ENCODE measurements at places on chromosomes 1 and 21.
A peak's percentile ranks its signal among the peaks of the same experiment; 100 is the strongest.

- DNase-seq, result no peak
Observed at GRCh38 chr1:67522001-67522441, 91.8 kb upstream of the SERBP1 start.

DNA sequence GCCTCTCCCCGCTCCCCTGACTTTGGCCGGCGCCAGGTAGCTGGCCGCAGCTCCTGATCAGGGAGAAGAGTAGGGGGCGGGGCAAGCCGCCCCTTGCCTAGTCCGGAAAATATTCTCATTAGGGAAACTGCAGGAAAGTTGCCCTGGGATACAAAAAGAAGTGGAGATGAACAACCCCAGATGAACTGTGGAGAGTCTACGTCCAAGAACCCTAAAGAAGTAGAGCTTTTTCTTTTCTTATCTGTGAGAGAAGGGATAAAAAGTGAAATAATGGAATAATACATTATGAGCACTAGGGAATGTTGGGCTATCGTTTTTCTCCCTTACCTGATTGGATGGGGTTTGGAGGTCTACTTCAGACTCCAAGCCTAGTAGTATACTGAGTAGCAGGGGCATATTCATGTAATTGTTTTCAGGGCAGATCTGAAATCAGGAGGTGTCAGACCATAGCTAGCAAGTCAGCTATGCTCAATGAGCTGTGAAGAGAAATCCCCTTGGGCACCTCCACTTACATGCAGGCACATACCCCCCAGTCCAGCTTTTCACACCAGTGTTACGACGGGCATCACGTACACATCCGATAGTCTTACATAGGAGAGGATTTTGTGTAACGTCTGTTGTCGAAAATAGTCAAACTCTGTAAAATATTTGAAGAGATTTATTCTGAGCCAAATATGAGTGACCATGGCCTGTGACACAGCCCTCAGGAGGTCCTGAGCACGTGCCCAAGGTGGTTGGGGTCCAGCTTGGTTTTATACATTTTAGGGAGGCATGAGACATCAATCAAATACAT, 1.7 kb upstream of the DUSP10 start:
- DNase-seq, result peak; percentile 44

- no peak for DNase-seq
Observed at GRCh38 chr1:192534666-192535065, 40.9 kb upstream of the RGS1 start.

DNA sequence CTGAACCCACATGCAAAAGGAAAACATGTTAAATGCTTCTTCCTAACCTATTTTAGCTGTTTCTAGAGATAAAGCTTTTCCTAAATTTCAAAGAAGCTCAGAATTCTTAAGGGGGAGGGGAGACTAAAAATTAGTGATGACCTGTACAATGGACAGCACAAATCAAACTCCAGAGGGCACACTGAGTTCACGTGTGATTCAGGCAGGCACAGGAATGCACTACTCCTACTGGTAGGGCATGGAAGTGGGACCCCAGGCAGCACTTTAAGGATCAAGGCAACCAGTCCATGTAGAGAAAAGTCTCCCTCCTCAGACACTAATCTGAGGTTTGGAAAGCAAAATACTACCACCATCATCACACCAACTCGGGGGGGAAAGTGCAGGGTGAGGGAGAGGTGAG, 31.3 kb upstream of the CLCA4 start:
- no peak for DNase-seq

GRCh38 chr1:11362547-11363021, 89.6 kb downstream of the UBIAD1 start:
- DNase-seq, result no peak

- DNase-seq, result peak; percentile 53
Observed at GRCh38 chr21:15592271-15592860, 137.4 kb upstream of the USP25 start.

GRCh38 chr21:44424608-44425306, 30.6 kb upstream of the LRRC3 start:
- DNase-seq, result peak; percentile 10

GRCh38 chr1:38964140-38964548, 22.5 kb upstream of the RHBDL2 start:
- DNase-seq, result peak; percentile 15

All from CD4-positive, alpha-beta T cell treated with Interleukin-4 for 1 hour (primary cell).